ENCODE measurements at places on chromosomes 1 and 21.

DNA sequence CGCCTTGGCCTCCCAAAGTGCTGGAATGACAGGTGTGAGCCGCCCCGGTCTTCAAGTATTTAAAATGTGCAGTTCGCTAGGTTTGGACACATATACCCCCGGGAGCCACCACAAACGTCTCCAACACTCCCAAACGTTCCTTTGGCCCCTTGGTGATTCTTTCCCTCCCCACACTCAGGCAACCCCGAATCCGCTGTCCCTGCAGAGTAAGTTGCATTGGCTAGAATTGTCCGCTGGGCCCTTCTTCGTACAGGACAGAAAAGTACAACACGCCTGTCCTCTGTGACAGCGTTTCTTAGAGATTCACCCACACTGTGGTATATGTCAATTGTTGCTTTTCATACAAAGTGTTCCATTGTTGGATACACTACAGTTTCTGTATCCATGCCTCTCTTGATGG lies 3.2 kb upstream of the PERM1 start:
- DNase-seq: no peak

- no peak for DNase-seq
Observed at GRCh38 chr1:199242147-199242546, 603.3 kb downstream of the PTPRC start.

DNA sequence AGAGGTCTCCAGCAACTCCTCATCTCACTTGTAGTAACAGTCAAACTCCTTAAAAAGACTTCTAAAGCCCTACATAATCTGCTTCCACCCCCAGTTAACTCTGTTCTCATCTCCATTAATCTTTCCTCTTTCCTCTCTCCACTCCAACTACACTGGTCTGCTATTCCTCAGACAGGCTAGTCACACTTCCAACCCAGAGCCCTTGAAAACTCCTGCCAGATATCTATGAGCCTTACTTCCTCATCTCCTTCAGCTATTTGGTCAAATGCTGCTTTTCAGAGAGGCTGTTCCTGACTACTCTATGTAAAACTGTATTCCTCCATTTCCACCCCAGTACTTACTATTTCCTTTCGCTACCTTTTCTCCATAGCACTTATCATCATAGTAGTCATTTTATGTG lies 24.4 kb downstream of the PCP4L1 start:
- no peak for DNase-seq

GRCh38 chr1:214446772-214447556 lies 104.4 kb downstream of the PTPN14 start:
- DNase-seq: no peak

GRCh38 chr21:45533361-45533845 lies 8.8 kb downstream of the SLC19A1 start:
- DNase-seq: no peak

GRCh38 chr1:231392389-231393131 lies 29.5 kb downstream of the EGLN1 start:
- no peak for DNase-seq

- DNase-seq: no peak
Observed at GRCh38 chr21:42207426-42207825, 11.5 kb upstream of the ABCG1 start.

DNA sequence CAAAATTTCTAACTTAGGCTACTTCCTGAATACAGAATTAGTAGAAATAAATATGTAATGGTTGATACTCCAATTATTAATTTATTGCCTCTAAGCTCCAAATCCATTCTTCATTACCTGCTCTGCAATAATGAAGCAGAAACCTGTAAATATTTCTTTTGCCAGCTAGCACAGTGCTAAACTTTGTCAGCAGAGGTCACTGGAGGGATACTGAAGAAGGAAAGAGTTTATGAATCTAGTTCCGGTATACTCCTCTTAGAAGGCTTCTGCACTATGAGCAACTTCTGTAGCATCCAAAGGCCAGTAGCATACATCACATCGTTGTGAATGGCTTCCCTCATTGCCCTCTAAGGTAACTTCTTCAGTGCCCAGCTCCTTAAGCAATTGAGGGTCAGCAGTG lies 81.0 kb upstream of the LHX8 start:
- no peak for DNase-seq

- no peak for DNase-seq
Observed at GRCh38 chr1:156489166-156489934, 11.2 kb downstream of the MEF2D start.

Measured in activated CD4-positive, CD25-positive, alpha-beta regulatory T cell (primary cell).